ENCODE measurements at places on chromosomes 5 and 9.
A peak's percentile ranks its signal among the peaks of the same experiment; 100 is the strongest.

- no peak for DNase-seq
Observed at GRCh38 chr5:72324189-72324825, 4.1 kb downstream of the PTCD2 start.

- no peak for DNase-seq
Observed at GRCh38 chr5:41681840-41682239, 171.4 kb upstream of the PLCXD3 start.

GRCh38 chr5:880816-881550 is 11.6 kb downstream of the BRD9 start:
- no peak for DNase-seq

- no peak for DNase-seq
Observed at GRCh38 chr9:117084221-117084620, 330.6 kb downstream of the ASTN2 start.

DNA sequence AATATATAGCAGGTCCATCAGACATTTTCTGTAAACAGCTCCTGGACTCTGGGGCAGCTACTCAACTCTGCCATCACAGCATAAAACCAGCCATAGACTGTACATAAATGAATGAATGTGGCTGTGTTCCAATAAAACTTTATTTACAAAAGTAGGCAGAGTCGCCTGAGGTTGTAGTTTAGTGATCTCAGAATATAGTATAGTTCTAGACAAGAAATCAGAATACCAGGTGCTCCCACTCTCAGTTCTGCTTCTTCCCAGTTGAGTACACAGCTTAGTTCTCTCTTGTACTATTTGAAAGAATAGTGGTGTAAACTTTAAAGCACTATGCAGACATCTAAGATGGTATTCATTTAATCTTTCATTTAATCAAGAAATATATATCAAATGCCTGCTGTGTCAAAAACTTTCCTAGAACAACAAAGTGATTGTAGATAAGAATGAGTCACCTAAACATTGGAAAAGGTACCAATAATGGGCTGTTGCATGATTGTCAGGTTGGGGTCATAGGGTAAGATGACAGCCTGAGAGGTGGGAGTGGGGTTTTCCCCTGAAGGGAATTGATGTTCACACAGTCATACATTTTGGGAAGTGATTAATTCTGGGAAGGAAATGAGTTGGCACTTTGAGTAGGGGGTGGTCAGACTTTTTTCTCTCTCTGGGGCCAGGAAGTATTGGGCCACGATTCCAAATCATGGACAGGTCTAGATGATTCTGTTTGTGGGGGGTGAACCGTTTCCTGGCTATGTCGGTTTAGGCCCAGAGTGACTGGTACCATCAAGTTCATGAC is 37.0 kb downstream of the TNFSF8 start:
- DNase-seq, result no peak

GRCh38 chr9:20512636-20513035 is 109.7 kb downstream of the MLLT3 start:
- no peak for DNase-seq

DNA sequence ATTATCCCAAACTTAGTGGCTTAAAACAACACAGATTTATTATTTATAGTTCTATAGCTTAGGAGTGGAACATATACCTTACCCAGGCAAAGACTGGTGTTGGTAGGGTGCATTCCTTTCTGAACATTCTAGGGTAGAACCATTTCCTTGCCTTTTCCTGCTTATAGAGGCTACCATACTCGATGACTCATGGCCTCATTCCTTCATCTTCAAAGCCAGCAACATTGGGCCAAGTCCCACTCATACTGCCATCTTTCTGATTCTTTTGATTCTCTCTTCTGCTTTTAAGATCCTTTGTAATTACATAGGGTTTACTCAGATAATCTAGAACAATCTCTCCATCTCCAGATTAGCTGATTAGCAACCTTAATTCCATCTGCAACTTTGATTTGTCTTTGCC is 452.7 kb upstream of the KLF4 start:
- DNase-seq, result no peak

GRCh38 chr5:171720086-171720485 is 65.5 kb upstream of the SMIM23 start:
- DNase-seq, result no peak

- DNase-seq, result no peak
Observed at GRCh38 chr9:136521537-136521936, 24.3 kb downstream of the NOTCH1 start.

DNA sequence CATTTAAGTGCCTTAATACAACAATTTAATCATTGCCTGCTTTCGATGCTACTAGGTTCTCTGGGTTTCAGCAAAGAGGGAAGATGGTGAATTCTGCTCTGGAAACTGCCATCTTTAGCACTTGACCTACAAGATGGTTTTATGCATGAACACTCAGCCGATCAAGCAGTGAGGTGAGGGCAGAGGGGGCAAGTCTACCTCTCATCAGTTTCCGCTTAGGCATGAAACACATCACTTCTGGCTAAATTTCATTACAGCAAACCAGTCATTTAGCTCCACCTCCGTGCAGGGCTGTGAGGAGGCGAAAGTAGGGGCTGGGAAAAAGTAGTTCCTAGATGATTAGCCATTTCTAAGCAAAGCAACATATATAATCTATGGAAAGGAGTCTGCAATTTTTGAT is 1018.0 kb downstream of the CDH18 start:
- DNase-seq, result no peak

DNA sequence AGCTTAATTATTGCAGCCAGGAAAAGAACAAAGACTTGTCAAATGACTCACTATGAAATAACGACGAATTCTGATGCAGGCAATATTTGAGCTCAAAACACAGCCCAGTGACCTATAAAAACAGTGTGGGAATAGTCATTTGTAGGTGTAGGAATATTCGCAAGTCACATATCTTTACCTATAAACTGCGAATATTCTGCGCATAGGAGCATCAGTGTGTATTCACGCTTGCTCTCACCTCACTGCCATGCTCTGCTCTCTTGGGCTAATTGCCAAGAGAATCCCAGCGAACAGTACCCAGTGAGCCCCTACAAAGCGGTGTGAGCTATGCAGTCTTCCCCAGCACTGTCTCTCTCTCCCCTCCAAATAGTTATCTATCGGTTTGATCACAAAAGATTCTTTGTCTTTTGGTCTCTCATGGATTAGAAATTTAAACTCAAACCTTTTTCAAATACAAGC is 74.2 kb downstream of the ST8SIA4 start:
- DNase-seq, result no peak

GRCh38 chr9:5869315-5870019 is 21.2 kb upstream of the MLANA start:
- DNase-seq, result peak; percentile 13

GRCh38 chr5:127088251-127088650 is 14.9 kb upstream of the C5orf63 start:
- DNase-seq, result no peak

GRCh38 chr5:137891849-137892248 is 2.6 kb downstream of the PKD2L2 start:
- no peak for DNase-seq

- no peak for DNase-seq
Observed at GRCh38 chr9:89115426-89115825, 63.2 kb downstream of the SHC3 start.

DNA sequence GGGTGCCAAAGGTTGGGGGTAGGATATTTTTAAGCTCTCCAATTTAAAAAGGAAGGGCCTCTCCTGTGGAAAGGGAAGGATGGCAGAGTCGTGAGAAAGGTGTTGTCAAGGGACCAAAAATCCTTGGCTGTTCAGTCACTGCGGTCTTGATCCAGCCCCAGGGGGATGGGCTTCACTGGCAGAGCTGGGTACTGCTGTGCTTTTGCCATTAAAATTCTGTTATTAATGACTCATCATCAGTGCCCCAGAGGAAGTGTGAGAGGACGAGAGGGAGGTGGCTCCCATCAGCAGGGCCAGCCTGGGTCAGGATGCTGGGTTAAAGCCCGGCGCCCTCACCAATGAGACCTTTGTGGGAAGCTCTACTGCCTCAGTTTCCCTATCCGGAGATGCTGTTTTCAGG is 16.7 kb downstream of the PCDH12 start:
- DNase-seq, result no peak

Measured in hematopoietic multipotent progenitor cell treated with erythropoietin and hydrocortisone succinate and interleukin-3 and kit ligand, for 15 days (in vitro differentiated cells).